ENCODE measurements at places on chromosomes 13 and 19.

DNA sequence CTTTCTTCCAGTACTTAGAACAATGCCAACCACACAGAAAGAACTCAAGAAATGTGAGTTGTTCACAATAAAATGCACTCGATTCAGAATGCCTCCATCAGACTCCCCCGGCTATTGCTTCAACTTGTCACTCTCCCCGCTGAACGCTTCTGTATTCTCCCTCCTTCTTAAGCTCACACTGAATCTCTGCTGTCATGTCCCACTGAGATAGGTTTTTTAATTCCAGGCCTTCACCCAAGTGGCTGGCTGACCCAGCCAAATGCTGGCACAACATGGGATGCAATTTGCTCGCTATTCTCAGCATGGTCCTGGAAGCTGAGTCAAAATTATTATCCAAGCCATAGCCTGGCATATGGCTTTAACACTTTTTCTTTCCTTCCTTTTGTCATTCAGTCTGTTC lies 76.8 kb upstream of the SERP2 start:
- DNase-seq: no peak

DNA sequence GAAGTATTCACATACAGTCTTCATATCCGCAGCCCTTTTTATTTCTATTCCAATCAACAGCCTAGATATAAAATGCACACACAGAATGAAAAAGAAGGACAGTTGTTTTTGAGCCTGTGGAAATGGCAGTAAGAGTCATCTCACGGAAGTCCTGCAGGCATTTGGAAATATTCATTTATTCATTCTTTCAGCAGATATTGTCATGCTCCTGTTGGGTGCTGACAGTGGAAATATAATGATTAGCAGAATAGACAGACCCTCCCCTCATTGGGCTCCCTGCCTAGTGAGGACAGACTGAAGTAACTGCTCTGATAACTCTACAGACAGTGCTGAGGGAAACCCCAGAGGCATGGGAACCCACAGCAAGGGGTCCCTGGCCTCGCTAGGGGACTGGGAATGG lies 392.3 kb downstream of the FOXO1 start:
- DNase-seq: no peak

- no peak for DNase-seq
Measured at GRCh38 chr19:10006752-10007323, 3.5 kb downstream of the COL5A3 start.

DNA sequence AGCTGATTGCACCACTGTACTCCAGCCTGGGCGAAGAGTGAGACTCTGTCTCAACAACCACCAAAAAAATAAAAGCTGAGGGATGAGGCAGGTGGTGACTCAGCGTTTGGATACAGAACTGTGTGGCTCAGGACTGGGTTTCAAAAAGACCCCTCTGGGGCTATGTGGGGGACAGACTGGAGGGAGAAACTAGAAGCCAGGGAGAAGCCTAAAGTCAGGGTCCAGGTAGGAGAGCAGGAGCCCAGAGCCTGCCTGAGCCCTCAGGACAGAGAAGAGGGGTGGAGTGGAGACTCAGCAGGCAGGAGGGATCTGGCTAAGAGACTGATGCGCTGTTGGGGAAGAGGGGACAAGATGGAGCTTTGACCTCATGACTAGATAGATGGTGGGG lies 1.8 kb upstream of the CD37 start:
- DNase-seq: no peak

DNA sequence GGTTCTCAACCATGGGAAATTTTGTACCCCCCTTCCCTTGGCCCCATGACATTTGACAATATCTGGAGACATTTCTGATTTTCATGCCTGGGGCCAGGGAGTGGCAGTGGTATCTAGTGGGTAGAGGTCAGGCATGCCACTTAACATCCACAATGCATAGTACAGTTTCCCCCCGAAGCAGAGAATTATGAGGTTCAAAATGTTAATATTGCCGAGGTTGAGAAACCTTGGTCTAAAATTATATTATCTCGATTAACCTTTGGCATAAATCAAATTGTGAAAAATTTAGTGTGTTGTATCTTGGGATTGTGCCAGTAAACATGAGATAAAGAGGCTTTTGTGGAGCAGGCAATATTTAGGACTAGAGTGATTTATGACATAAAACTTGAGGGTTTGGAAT lies 147.9 kb downstream of the LMO7 start:
- no peak for DNase-seq

GRCh38 chr13:100620792-100621191 lies 32.2 kb upstream of the GGACT start:
- no peak for DNase-seq

GRCh38 chr13:109154146-109154545 lies 524.7 kb downstream of the MYO16 start:
- DNase-seq: no peak

- no peak for DNase-seq
Measured at GRCh38 chr19:1906985-1907562, 1.9 kb downstream of the ADAT3 start.

- no peak for DNase-seq
Measured at GRCh38 chr13:74217811-74218210, 83.6 kb upstream of the KLF12 start.

DNA sequence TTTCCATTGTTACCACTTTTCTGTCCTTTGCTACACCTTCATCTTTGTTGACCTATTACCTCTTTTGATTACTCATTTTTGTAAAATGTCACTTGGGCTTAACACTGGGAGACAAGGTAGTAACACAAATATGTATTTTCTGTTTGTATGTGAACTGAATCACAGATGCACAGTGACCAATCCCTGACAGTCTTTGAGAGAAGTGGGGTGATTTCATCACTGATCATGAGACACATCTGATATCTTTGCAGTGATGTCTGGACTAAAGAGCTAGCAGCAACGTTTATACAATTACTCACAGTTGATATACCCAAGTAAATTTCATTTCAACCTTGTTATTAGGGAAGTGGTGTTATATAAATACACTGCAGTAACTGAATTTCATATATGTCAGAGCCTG lies 1397.4 kb upstream of the SPRY2 start:
- DNase-seq: no peak

DNA sequence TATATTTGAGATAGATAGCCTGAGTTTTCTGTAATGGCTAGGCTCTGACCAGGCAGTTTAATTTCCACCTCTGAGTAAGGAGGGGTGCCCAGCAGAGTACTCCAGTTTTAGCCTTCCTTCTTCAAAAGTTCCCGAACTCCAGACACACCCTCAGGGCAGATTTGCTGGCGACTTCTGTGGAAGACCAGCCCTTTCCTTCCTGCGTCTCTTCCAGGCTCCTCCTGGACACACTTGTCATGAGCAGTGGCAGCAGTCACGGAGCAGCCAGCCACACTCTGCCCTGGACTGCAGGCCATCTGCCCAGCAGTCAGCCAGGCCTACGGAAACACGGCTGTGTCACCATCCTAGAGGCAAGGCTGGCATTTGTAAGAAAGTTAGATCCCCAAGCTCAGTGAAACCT lies 6.6 kb upstream of the FLT1 start:
- DNase-seq: no peak

- no peak for DNase-seq
Measured at GRCh38 chr13:27018882-27019281, 152.7 kb downstream of the USP12 start.

All from substantia nigra (tissue), 51 donors.